ENCODE measurements at places on chromosomes 13 and 19. TPM values are rescaled to one million over a fixed set of nuclear protein-coding genes. Genes with fewer than 3 reads are reported as not detected.

XPO4 gene
- total RNA-seq: 16.7 TPM

KIR2DL4 gene
- total RNA-seq: not detected

- no peak for DNase-seq
Measured at GRCh38 chr19:50490991-50491472, 14.4 kb upstream of the GARIN5A start.

DNA sequence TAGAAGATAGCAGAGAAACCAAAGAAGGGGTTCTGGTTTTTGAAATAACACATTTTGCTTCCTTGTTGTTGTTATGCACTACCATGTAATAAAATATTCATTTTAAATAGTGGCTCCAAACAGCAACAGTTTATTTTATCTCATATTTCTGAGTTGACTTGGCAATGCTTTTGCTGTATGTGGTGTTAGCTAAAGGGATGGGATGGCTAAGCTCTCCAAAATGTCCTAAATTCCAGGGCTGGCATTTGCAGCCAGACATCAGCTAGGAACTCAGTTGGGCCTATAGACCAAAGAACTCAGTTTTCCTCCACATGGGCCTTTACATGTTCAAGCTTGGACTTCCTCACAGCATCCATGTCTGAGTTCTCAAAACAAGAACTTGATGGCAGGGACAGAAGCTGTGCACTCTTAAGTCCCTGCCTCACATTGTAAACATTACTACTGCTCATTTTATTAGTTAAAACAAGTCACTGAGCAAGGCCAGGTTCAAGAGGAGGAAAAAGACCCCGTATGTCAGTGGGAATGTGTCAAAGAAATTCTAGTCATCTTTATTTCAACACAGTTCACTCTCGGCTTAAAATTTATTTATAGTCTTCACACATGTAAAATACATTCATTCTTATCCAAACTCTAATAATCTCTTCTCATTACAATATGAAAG, 819.3 kb upstream of the PCDH20 start:
- no peak for DNase-seq

UNC13A gene
- total RNA-seq: 0.10 TPM

DNA sequence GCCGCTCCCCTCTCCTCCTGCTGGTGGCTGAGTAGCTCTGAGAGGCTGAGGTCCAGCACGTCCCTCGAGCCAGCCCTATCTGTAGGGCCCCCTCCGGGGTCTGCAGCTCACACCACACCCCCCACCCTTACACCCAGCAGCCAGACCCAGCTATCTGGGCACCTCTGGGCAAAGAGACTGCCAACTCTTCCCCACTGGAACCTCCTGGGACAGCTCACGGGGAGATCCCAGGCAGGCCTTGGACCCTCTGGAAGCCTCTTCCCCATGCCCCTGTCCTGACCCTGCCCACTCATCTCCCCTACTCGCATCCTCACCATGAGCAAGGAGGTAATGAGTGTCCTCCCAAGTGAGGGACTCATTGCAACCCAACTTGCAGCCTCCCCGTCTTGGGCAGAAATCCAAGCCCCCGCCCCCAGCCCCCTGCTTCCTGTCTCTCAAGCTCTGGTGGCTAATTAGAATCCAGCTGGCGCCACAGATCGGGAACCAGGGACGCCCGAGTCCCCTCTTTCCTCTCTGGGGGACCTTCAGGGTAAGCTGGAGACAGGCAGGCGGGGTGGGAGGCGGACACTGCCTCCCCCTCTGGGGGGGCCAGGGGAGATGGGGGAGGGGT, 22.1 kb downstream of the ADGRL1 start:
- no peak for DNase-seq

DNA sequence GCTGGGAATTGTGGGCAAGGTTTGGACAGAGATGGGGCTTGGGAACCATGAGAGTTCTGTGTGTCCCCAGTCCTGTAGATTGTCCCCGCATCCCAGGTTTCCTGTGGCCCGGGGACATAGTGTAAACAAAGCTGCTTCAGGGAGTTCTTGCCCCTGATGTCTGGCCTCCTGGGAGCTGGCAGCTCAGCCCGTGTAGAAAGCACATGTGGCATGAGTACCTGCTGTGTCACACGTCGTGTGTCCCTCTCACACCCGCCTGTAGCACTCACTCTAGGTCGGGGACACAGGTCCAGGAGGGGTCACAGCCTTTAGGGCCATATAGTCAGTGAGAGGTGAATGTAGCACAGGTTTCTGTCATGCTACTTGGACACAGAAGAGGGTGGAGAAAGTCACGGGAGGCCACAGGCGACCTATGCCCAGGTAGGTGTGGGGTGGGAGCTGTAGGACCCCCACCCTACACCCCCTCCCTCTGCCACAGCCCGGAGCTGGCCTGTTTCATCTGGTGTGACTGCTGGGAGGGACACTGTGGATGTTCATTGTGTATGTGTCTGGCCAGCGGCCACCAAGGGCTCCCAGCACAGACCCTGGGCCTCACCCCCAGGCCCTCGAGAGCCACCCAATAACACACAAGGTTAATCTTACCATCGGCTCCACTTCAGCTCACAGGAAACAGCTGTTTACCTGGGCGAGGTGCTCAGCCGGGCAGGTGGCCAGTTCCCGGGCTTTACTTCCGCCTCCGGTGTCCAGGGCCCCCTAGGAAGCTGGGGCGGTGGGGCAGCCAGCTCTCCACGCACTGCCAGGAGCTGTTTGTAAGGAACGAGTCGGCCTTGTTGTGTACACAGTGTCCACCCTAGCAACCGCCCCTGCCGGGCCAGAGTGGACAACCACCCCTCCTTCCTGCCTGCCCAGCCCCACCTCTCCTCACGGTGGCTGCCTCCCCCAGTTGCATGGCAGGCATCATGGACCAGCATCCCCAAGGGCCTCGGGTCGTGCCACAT, 49.7 kb downstream of the COMP start:
- no peak for DNase-seq

GRCh38 chr13:99393791-99394735, 86.9 kb upstream of the GPR183 start:
- DNase-seq: no peak

ZNF729 gene
- total RNA-seq: not detected

GRCh38 chr13:20847296-20847695, 55.2 kb downstream of the XPO4 start:
- no peak for DNase-seq

DNA sequence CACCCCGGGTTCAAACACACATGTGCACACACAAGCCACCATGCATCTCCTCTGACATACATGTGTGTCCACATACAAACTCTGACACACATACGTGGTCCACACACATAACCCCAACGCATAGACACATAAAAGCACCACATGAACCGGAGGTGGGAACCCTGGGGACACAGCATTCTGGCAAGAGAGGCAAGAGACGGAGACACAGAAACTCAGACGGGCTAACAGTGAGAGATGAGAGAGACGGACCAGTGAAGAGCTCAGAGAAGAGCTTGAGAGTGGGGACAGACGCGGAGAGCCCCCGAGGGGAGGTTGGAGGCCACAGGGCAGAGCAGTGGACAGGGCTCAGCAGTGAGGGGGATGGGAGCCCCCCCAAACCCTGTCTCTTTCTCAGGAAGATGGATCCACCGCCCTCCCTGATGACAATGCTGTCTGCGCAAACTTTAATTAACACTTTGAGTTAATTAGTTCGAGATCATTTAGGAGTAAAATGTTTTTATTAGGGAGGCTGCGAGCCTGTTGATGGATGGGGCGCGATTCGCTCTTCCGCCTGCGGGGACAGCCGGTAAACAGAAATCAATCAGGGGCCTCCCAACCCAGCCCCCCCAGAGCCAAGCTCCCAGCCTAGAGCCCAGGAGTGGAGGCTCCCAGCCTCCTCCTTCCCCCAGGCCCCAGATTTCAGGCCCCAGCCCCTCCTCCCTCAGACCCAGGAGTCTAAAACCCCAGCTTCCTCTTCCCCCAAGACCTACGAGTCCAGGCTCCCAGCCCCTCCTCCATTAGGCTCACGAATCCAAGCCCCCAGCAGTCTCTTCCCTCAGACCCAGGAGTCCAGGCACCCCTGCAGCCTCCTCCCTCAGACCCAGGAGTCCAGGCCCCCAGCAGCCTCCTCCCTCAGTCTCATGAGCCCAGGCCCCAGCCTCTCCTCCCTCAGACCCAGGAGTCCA, 9.5 kb upstream of the ERFL start:
- DNase-seq: no peak

- no peak for DNase-seq
Measured at GRCh38 chr13:45950386-45951000, 98.9 kb upstream of the SIAH3 start.

AMH gene
- 4.1 TPM for total RNA-seq

DNA sequence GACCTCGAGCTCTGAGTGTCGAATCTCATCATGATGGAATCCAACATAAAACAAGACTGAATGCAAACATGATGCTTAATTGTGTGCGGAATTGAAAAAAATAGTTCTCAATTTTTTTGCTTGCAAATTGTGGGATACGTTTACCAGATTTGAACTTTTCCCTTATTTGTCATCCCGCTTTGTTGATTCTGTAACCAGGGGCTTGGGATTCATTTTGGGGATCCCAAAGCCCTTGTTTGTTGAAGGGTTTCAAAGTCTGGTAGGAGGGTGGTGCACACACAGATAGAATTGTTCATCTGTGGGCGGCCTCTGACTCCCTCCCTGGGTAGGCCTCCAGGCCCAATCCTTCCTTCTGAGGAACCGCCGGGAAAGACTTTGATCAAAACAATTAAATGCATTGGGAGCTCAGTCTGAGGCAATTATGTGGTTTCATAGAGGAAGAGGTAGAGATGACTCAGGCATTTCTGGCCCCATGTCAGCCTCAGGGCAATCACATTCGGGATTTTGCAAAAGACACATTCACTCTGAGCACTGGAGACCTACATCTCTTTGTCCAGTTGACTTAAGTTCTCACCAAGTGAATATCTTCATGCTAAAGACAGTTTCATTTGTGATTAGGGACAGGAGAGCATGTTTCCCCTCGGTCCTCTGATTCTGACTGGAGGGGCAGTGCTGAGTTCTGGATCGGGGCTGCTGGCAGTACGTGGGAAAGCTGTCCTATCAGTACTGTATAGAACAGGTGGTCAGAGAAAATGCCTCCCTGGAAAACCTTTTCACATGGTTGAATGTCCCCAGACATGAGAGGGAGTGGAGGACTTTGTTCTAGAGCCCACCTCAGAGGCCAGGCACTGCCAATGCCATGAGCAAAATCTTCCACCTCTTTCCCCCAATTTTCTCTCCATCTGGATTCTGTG, 27.8 kb upstream of the IGFL4 start:
- peak; percentile 80 for DNase-seq

DNA sequence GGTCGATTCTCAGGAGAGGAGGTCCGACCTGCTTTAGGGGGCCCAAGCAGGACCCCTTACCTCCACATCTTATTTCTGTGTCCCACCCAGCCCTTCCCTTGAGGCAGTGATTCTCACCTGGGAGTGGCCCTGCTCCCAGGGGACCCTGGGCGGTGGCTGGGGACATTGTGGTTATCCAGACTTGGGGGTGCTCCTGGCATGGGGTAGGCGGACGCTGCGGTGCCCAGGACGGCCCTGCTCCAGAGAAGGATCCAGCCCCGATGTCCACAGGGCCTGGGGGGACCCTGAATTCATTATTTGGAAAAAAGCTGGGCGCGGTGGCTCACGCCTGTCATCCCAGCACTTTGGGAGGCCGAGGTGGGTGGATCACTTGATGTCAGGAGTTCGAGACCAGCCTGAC, 84.4 kb downstream of the GADD45B start:
- DNase-seq: no peak

GRCh38 chr13:31755803-31756212, 16.5 kb downstream of the RXFP2 start:
- peak; percentile 83 for DNase-seq

GRCh38 chr19:53868091-53868891, 608 bp downstream of the MYADM start:
- peak; percentile 83 for DNase-seq

- DNase-seq: no peak
Measured at GRCh38 chr19:38013913-38014580, 107.0 kb downstream of the SIPA1L3 start.

DNA sequence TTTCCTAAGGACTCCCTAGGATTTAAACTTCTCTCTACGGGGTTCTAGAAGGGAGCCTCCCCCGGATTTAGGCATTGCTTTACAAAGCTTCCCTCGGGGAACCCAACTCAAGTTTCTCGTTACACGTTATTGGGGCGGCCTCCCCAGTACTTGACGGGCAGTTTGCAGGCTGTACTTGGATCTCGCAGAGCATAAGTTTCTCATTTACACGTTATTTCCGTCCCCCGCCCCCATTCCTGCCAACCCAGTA, 584 bp downstream of the SMG9 start:
- no peak for DNase-seq

NLRP4 gene
- not detected for total RNA-seq

DNA sequence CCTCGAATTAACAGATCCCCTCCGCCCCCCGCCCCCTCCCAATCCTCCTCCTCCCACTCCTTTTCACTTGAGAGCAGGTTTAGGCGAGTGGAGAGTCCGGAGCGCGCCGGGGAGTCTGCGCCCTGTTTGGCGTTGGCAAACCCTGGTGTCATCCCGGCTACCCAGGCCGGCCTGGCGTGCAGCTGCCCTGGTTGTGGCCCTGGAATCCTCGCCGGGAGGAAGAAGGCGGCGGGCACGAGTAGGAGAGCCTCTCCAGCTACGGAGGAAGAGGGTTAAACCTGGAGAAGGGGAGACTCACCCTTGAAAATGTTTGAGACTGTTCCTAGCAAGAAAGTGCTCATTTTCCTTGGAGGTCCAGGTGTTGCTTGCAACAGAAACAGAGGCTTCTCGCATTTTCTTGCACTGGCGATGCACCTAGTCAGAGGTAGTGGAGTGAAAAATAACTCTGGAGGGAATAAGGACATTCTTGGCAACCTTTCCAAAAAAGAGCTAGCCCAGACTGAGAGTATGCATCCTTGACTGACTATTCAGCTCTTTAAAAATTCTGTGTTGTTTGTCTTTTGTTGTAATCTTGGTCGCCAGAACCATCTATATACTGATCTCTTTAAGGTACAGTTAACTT, 1.3 kb upstream of the SOX21 start:
- no peak for DNase-seq

WASF3 gene
- total RNA-seq: 6.0 TPM

DNA sequence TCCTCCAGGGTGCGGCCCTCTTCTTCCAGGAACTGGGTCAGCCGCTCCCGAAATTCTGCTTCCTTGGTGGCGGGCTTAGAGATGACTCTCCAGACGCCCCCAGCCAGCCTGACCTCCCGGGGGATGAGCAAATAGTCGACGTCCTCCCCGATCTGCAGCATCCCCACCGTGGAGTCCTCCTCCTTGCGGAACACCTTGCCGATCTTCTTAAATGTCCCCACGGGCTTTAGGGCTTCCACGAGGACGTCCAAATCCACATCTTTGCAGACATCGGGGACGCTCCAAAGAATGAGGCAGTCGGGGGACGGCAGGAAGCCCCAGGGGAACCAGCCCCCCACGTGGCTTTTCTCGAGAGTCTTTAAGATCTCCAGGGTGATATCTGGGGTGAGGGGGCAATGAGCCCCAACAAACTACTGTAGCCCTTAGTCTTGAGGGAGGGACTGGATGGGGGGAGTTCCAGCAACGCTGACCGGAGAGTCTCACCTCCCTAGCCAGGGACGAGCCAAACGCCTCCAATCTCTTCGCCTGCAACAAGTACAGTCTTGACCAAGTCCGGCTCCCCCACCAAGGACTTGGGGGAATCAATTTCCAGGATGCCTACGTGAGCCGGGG, 608 bp downstream of the CCDC8 start:
- no peak for DNase-seq

CAMSAP3 gene
- 0.89 TPM for total RNA-seq

C1QTNF9 gene
- total RNA-seq: not detected

B3GNT8 gene
- not detected for total RNA-seq

All from MG63 (cell line).